ENCODE measurements at places on chromosomes 3 and 15. TPM values are rescaled to one million over a fixed set of nuclear protein-coding genes. Genes with fewer than 3 reads are reported as not detected.

Gene HEXA
- total RNA-seq = 67.4 TPM

Gene ACKR4
- total RNA-seq = 7.2 TPM

GRCh38 chr15:46117071-46117470 lies 482.2 kb downstream of the SQOR start:
- H3K36me3 ChIP-seq = no peaks in the 10 kb centered on the region
- H3K4me3 ChIP-seq = no peak overlapping the region
- no peaks in the 10 kb centered on the region for H3K27me3 ChIP-seq

DNA sequence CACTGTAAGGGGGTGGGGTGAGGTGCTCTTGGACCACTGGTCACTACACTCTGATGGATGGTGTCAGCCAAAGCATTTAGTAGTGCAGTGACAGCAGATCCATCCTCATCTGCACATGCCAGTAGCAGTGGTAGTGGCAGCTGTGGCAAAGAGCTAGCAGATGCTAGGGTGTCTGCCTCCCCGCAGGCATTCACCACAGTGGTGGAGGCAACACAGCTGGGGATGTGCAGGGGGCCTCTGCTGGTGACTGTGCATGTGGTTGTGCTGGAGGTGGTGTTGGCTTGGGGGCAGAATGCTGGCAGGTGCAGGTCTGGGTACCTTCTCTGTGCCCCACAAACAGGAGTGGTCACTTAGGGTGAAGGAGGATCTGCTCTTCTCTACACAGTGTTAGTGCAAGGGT lies 19.4 kb upstream of the DCUN1D1 start:
- no peak for DNase-seq
- H3K27ac ChIP-seq = no peak overlapping the region
- H3K4me3 ChIP-seq = no peak overlapping the region
- H3K27me3 ChIP-seq = no peaks in the 10 kb centered on the region
- no peaks in the 10 kb centered on the region for H3K4me1 ChIP-seq

Gene SV2B
- total RNA-seq = 0.54 TPM

Gene CHST14
- 0.83 TPM for total RNA-seq

GRCh38 chr15:70199540-70200410 lies 102.1 kb upstream of the TLE3 start:
- H3K36me3 ChIP-seq = no peaks in the 10 kb centered on the region
- H3K27me3 ChIP-seq = no peaks in the 10 kb centered on the region
- H3K4me1 ChIP-seq = peaks cover 6% of the 10 kb centered on the region
- H3K4me3 ChIP-seq = no peak overlapping the region
- H3K27ac ChIP-seq = no peak overlapping the region
- DNase-seq = no peak

Gene STARD9
- total RNA-seq = 153 TPM

Gene CEP63
- total RNA-seq = 15.8 TPM

DNA sequence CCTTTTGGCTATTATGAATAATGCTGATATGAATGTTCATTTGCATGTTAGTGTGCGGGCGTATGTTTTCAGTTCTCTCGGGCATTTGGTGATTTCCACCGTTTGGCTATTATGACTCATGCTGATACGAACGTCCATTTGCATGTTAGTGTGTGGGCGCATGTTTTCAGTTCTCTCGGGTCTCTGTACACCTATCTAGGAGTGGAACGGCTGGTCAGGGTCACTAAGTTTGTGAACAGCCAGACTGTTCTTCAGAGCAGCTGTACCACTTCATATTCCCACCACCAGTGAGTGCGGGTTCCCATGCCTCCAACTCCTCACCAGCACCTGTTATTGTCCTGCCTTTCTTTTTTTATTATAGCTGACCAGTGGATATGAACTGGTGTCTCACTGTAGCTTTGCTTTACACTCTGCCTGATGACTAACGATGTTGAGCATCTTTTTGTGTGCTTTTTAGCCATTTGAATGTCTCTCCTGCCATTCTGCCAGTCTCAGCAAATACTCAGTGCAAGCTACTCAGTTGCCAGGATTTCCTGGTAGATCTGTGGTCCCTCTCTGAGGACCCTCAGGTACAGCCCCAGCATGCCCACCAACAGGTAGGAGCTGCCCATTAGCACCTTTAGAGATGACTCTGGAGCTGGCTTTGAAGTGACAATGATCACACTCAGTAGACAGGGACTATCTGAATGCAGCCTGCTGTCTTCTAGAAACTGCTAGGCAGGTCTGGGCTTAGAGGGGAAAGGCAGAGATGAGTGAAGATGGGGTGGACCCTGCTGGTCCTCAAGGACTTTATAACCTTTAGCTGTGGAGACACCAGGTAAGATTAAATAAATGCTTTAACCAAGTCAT lies 141.1 kb downstream of the XXYLT1 start:
- H3K4me3 ChIP-seq = peak overlapping the region; percentile 7
- DNase-seq = no peak
- H3K4me1 ChIP-seq = no peaks in the 10 kb centered on the region
- H3K27me3 ChIP-seq = no peaks in the 10 kb centered on the region
- no peaks in the 10 kb centered on the region for H3K36me3 ChIP-seq
- no peak overlapping the region for H3K27ac ChIP-seq

- H3K4me3 ChIP-seq = peak overlapping the region; percentile 96
- H3K27ac ChIP-seq = peak overlapping the region; percentile 92
- peaks cover 25% of the 10 kb centered on the region for H3K4me1 ChIP-seq
- peak; percentile 89 for DNase-seq
- no peaks in the 10 kb centered on the region for H3K36me3 ChIP-seq
- H3K27me3 ChIP-seq = no peaks in the 10 kb centered on the region
Measured at GRCh38 chr15:75200765-75201615, 692 bp upstream of the C15orf39 start.

GRCh38 chr3:150996731-150997130 lies 24.2 kb upstream of the CLRN1 start:
- H3K27me3 ChIP-seq = no peaks in the 10 kb centered on the region
- H3K27ac ChIP-seq = no peak overlapping the region
- H3K4me3 ChIP-seq = no peak overlapping the region
- DNase-seq = no peak
- H3K4me1 ChIP-seq = no peaks in the 10 kb centered on the region

Measured in Peyer's patch (tissue), 4 donors.